ENCODE measurements at places on chromosomes 6 and 20. TPM values are rescaled to one million over a fixed set of nuclear protein-coding genes. Genes with fewer than 3 reads are reported as not detected.

GRCh38 chr20:58503668-58504067 is 11.5 kb downstream of the APCDD1L start:
- DNase-seq: no peak

DNA sequence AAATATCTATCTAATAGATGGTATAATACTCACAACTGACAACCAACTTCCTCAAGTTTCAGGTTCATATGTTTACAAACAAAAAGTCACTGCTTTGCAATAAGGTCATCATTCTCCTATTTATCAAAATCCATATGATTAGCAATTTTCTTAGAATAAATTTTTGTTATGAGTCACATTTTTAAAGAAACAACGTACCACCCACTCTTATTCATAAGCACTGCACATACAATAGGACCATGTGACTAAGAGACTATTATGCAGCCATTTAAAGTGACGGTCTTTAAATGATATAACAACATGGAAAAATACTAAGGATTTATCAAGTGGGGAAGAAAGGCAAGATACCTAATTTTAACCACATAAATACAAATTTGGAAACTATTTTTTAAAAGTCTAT is 40.0 kb downstream of the REPS1 start:
- DNase-seq: no peak

GRCh38 chr6:46288835-46289234 is 118.1 kb upstream of the ENPP5 start:
- no peak for DNase-seq

GRCh38 chr20:54793291-54793992 is 318.0 kb downstream of the DOK5 start:
- no peak for DNase-seq

GRCh38 chr6:131949909-131950766 is 1.0 kb downstream of the CCN2 start:
- peak; percentile 68 for DNase-seq

- no peak for DNase-seq
These were observed 30.2 kb downstream of the PKIB start for GRCh38 chr6:122640366-122640765.

DNA sequence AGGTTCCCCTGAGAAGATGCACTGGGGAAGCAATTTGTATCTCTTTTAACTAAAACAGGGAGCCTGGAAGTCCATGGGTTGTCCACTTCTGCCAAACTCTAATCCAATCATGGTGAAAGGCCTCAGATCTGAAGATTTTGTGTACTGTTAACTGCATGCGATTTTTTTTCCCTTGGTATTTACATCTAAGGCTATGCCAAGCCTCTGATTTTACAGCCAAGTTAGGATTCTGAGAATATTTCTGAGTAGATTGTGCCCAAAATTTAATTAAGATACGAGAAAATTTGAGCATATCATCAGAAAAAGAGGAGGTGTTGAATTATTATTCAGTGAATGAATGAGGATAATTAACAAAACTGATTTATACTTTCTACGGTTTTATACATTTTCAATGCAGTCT is 34.0 kb downstream of the BTBD3 start:
- no peak for DNase-seq

DNA sequence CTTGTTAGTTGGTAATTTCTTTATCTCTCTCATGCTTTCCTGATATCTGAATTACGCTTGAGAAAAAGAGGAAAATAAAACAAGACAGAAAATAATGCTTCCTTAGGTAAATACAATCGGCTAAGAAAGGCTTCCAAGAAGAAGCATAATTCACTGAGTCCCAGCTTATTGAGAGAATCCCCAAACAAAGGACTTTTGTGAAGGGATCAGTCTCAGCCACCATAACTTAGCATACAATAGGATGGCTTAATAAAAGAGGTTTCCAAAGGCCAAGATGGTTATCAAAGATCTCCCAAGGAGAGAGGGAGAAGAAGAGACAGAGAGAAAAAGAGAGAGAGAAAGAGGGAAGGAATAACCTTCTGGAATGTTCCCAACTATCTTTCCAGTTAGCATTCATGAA is 46.0 kb upstream of the SALL4 start:
- DNase-seq: no peak

DNA sequence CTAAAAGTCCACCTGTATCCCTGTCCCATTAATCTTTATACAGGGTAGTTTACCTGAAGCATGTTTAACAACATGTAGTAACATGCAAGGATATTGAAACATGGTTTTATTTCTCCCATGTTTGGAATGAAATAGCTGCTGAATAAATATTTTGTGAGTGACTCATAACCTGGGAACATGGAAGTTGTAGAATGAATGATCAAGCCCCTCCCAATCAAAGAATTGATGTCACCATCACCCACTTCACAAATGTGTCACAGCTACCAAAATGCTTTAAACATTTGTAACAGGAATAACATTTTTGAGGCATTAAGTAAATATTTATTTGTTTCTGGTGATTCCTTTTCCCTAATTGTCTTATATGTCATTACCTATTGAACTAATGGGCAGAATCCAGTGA is 58.9 kb upstream of the TNFAIP3 start:
- DNase-seq: no peak

GRCh38 chr6:132763269-132763668 is 5.6 kb upstream of the VNN2 start:
- no peak for DNase-seq

GRCh38 chr6:94133106-94133505 is 713.7 kb upstream of the EPHA7 start:
- no peak for DNase-seq

GRCh38 chr20:11891776-11892545 is 25.7 kb upstream of the BTBD3 start:
- DNase-seq: peak; percentile 55

DNA sequence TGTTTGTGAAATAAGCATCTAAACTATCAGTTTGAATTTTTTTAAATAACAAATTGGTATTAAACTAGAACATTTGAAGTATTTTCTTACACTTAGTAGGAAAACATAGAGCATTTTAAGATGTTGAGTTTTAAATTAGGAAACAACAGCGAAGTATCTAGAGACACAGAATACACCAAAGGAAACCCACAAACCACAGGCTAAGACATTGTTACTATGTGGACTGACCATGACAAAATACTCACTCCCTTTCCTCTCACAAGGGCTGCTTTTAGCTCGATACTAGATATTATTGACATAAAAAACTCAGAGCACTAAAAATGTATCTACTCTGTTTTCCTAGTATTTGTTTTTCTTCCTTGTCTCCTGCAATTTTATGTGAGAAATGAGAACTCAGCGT is 266.0 kb upstream of the CITED2 start:
- DNase-seq: no peak

DNA sequence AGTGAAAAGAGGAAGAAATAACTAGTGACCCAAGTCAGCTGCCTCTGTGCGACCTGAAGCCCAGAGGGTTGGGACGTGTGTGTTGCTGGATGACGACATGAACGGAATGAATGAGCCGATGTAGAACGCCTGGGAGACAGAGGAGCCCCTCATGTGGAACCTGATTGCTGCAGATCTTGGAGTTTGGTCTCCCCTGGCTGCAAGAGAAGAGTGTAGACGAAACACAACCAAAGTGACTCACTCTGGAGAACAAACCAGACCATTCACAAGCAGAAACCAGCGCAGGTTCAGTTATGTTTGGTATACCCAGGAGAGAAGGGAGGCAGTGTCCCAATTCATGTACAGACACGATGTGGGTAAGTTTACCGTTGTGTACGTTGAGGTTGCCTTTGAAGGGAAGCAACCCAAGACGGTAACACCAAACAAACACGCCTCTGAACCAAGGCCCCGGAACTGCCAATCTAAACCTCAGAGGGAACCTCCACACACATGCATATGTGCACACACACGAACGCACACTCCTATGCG is 265.9 kb downstream of the BMP7 start:
- no peak for DNase-seq

DNA sequence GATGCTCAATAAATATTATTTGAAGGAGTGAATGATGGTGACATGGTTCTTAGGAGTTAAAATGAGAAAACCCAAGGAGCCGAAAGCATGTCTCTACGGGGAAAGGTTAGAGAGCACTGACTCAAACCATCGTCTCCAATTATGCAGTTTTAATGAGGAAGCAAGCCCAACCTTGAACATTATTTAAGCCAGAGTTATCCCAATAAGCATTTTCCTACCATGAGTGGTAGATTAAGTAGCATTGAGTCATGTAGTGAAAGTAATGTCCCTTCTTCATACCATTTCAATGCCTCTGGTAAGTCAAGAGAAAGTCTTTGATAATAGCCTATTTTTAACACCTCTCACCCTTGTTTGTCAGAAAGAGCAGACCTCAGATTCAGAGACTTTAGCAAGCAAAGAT is 13.5 kb downstream of the TSHZ2 start:
- no peak for DNase-seq

- no peak for DNase-seq
These were observed 297 bp downstream of the POM121L2 start for GRCh38 chr6:27311806-27312145.

GRCh38 chr6:28337121-28337520 is 1.2 kb upstream of the ZSCAN31 start:
- DNase-seq: no peak

DNA sequence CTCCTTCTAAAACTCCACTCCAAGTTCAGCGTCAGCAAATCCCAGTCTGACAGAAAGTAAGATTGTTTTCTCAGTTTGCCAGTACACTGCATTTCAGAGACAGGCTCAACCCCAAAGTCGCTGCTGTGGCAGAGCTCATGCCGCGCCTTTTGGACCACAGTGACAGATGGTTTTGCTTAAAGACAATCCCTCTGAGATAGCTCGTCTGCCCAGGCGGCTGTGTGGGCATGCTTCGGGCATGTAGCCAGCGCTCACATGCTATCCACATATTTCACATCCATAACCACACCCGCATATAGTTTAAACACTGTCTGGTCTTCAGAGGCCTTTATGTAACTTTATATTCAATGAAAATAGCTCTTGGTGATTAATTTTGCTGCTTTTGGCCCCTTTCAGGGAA is 14.7 kb upstream of the PXDC1 start:
- DNase-seq: no peak

DNA sequence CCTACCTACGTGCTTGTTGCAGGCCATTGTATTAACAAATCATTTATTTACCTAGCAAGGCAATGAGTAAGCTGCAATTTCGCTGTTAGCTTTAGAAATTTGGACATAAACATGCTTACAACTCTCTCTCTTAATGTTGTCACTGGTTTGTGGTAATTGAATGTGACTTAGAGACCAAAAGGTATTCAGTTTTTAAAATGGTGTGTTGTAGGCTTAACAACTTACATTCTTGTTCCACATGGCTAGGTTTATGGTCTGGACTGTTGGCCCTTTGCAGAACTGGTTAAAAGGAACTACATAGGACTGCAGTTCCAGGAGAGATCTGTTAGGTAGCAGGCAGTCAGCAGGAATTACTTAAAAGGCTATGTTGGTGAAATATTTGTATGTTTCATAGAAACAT is 10.3 kb upstream of the CTAGE9 start:
- DNase-seq: no peak

DNA sequence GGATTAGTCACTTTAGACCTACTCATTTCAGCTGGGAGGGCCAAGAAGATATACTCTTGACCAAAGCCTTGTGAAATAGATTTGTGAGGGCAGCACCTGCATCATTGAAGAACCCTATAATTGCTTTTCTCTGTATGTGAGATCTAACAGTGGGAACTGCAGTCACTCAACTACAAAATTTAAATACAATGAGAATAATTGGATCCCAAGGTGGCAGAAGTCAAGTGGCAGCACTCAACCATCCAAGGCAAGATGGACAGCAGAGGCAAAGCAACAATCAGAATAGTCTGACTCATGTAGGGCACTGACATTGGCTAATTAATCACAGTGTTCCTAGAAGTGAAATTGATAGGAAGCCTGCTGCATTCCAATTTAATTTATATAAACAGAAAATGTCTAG is 8.9 kb upstream of the NKAIN2 start:
- DNase-seq: no peak

DNA sequence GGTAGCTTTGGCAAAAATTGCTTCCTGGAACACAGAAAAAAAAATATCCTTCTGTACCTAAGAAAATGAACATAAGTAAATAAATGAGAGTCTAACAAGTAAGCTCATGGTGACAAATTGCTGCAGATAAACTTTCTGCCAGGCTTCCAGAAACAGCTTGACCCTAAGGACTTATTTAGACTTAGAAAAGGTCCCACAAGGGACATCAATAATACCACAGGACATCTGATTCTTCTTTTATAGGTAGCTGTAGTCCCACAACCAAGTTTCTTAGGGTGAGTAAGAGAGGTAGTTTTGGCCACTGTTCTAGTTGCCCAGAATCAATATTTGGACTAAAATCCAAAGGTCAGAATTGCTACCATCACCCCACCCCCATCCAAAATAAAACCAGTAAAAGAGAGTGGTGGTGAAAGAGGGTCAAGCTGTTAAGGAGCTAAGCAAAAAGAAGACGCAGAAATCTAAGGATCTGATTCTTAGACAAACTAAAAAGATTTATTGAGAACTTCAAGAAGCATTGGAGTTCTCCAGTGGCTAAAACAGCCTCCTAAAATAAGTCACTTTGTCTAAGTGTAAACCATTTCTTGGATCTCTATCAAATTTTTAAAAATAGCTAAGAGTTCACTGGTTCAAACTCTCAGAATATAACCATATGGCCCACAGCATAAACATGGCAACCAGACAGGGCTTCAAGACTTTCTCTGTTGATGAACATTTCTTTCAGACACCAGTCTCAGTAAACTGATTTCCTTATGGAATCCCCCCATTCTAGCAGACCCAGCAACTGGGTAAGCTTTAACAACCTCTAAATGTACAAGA is 180.6 kb downstream of the PTPRK start:
- no peak for DNase-seq

DNA sequence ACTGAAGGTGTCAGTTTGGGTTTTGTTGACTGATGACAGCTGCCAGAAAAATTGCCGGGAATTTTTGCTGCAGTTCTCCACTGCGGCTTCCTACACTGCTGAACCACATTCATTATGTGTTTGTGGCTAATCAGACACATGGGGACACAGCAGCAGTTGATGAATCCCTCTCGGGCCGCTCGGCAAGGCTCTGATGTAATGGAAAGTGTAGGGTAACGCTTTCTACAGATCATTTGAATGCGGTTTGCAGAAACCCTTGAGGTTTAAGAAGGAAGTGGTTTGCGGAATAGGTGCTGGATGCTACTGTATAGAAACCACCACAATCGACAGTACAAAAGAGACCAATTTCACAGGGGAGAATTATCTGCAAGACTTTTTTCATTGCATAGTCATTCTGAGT is 138.7 kb upstream of the SASH1 start:
- DNase-seq: no peak

- no peak for DNase-seq
These were observed 75.5 kb downstream of the NOL4L start for GRCh38 chr20:32509639-32510066.

The OLIG3 gene
- not detected for polyA plus RNA-seq

The TMC2 gene
- polyA plus RNA-seq: not detected

The CDH4 gene
- not detected for polyA plus RNA-seq

The MYT1 gene
- 0.05 TPM for polyA plus RNA-seq

The C6orf132 gene
- 0.24 TPM for polyA plus RNA-seq

The PBOV1 gene
- not detected for polyA plus RNA-seq

The PRICKLE4 gene
- 0.98 TPM for polyA plus RNA-seq

The ZNF311 gene
- polyA plus RNA-seq: 0.31 TPM

The GTSF1L gene
- not detected for polyA plus RNA-seq

The FRS3 gene
- polyA plus RNA-seq: 1.4 TPM

The PARD6B gene
- polyA plus RNA-seq: 5.7 TPM

All from liver (tissue), 10 donors.